ENCODE measurements at places on chromosomes 5 and 9.
A peak's percentile ranks its signal among the peaks of the same experiment; 100 is the strongest.

GRCh38 chr5:61587125-61587524, 255.1 kb downstream of the ZSWIM6 start:
- DNase-seq, result no peak

DNA sequence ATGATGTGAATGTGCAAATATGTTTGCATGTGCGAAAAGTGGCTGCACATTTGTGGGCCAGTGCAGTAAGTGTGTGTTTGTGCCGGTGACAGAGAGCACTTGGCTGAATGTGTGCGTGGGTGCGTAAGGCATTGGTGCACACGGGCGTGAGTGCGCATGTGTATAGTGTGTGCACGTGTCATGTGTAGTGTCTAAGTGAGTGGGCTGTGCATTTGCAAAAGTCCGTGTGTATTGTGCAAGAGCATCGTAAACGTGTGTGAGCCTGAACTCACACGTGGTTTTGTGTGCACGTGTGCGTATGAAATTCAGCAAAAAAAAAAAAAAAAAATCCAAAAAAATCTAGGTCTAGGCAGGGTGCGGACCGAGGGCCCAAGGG, 6.5 kb upstream of the EBF1 start:
- no peak for DNase-seq

DNA sequence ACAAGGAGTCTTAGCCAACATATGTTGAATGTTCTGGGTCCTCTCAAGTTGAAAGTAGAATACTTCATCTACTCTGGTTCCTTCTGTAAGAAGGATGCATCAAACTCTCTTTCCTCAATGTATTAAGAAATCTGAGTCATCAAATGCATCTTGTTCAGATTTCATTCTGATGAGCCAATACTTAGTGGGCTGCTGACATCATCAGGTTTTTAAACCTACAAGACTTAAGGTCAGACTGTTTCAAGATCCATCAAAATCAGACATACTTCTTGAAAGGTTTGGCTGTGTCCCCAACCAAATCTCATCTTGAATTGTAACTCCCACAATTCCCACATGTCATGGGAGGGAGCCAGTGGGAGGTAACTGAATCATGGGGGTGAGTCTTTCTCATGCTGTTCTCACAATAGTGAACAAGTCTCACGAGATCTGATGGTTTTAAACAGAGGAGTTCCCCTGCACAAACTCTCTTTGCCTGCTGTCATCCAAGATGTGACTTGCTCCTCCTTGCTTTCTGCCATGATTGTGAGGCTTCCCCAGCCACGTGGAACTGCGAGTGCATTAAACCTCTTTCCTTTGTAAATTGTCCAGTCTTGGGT, 168.8 kb downstream of the RAPGEF6 start:
- no peak for DNase-seq

DNA sequence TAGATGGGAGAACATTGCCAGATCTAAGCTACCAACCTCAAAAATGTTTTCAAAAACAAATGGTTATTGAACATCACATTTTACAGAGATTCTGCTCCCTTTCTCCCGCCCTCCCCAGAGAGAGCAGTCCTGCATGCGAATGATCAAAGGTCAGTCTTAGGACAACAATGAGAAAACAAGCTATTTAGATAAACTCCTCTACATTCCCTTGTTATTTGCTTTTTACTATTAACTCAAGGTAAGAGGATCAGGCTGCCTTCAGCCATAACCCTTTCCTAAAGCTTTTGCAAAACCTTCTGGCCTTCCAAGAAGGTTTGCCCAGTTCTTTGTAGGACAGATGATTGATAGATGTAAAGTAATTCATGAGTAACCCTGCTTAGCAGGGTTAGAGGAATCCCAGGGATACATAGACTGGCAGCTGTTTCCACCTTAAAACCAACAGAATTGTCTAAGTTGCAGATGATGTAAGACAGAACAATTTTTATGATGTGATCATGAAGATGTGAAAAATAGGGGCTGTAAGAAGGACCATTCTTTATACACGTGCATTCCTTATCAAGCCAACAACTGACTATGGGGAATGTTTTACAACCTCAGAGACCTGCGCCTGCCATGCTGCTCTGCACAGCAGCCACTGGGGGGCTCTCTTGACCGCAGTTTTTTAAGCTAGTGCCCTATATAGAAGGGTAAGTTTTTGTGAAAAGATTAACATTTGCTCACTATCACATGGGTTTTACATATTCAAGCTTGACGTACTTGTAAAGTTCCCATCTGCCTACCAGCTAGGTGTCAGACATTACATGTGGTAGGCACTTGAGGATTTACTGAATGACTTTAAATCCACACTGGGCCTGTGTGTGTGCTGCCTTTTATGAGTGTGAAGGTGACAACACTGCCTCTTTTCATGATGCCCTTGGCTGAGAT, 2.3 kb upstream of the ZNF782 start:
- DNase-seq, result peak; percentile 20

- no peak for DNase-seq
These were observed 37.1 kb downstream of the PRDM6 start for GRCh38 chr5:123125962-123126732.

Measured in activated CD4-positive, CD25-positive, alpha-beta regulatory T cell (primary cell).